ENCODE measurements at places on chromosomes 5 and 9. TPM values are rescaled to one million over a fixed set of nuclear protein-coding genes. Genes with fewer than 3 reads are reported as not detected.

DNA sequence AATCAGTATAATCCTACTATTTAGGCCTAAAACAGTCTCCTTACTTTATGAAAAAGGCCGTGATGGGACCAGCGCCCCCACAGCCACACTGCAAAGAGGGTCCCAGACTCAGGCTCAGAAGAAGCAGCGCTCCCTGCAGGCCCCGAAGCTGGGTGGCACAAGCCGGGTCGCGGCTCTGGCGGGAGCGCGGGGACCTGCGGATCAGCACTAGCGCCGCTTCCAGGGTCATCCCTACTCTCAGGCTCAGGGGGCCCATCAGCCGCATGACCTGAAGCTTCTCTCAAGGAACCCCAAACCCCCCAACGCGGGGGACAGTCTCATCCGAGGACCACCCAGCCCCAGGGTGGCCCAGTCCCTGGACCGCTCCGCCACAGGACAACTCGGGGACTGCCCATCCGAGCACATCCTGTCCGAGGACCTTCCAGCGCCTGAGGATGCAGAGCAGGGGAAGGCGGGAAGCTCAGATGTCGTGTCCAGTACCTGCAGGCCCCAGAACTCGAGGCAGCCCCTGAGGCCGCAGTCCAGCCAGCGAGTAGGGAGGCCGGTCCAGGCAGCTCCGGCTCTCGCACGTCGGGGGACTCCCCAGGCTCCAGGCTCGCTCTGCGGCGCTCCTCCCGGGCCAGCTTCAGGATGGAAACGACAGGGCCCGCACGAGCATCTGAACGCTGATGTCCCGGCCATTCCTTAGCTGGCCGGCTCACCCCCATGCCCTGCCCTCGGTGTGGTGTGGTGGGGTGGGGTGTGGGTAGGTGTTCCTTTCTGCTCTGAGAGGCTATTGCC lies 32.4 kb upstream of the CDK20 start:
- no peak for DNase-seq

DNA sequence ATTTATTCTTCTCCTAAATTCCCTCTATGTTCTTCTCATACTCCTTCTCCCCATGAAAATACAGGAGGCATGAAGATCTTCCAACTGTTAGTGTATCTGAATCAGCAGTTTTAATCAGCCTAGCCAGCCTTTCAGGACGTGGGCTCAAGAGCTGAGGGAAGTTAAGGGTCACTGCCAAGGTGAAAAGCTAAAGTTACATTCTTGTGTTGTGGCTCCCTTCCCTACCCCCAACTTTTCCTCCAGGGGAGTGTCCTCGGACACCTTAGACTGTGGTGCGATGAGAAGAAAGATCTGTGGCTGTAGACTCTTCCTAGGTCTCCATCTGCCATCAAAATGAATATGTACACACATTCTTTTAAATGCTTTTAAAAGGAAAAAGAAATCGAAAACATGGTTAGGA lies 4.2 kb downstream of the DMRT3 start:
- no peak for DNase-seq

- no peak for DNase-seq
Observed at GRCh38 chr5:38728029-38728428, 117.8 kb upstream of the OSMR start.

DNA sequence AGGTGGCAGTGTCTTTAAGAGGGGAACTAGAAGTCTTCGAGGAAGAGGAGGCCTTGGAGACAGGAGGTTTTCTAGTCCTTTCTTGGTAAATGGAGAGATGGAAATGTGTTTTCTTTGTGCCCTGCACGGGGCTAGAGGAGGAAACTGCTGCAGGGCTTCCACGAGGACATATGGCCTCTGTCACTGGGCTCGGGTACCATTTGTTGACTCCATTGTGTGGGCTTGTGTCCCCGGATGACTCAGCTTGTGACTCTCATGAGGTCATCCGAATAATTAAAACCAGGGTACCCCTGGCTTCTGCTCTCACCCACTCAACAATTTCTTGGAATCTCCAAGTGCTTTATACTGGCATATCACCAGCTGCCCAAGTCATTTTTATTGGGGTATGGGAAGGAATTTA lies 261.7 kb downstream of the KIF4B start:
- no peak for DNase-seq

DNA sequence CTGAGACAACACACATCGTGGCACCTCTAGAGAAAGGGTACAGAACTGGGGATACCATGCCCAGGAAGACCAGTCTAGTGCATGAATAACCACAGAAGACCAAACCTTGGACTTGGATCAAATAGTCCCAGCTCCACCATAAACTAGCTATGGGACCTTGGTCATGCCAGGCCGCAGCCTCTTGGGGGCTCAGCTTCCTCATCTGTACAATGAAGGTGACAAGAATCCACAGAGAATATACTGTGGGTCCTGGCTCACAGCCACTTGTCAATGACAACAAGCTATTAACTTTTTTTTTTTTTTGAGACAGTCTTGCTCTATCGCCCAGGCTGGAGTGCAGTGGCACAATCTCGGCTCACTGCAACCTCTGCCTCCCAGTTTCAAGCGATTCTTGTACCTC lies 3.9 kb downstream of the KYAT1 start:
- no peak for DNase-seq

GRCh38 chr5:104540448-104540847 lies 977.9 kb upstream of the NUDT12 start:
- DNase-seq = no peak

DNA sequence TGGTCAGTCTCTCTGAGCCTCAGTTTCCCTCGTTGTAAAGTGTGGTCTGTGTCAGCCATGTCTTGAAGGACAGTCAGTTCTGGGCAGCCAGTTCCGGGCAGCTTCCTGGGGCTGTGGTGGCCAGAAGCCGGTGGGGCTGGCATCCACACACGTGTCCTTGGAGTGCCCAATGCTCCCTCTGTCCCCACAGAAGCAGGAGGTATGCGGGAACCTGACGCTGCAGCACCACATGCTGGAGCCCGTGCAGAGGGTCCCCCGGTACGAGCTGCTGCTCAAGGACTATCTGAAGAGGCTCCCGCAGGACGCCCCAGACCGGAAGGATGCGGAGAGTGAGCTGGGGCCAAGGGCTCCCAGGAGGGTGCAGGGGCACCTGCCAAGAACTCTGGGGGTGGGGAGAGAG lies 48.4 kb upstream of the SUSD3 start:
- DNase-seq = no peak

DNA sequence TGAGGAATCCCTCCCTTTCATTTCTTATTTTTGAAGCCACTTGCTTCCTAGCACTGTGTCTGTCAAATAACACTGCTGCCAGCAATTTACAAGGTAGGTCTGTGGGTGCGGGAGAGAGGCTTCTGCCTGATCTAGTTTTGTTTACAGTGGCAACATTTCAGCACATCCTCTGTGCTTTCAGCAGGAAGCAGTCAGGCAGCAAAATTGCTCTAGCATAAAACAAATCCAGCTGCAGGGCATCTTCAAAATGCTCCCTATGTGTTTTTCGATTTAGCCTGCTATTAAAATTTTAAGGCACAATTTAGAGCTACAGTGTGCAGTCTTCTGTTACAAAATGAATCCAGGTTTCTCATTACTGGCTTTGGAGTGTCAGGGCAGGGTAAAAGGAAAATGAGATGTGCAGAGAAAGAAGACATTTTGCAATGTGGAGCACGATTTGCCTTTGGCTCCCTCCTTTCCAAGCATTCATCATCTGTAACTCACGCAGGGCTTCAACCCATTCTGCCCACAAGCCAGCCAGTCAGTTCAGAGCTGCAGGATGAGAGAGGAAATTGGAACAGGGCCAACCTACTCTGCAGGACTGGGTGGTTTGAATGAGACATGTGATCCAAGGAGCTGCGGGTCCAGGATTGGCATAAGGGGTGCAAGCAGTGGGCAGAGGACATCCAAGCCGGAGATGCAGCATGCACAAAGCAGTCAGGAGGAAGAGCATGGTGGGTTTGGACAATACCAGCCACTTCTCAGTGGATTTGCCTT lies 143.4 kb upstream of the APC start:
- DNase-seq = peak; percentile 43

DNA sequence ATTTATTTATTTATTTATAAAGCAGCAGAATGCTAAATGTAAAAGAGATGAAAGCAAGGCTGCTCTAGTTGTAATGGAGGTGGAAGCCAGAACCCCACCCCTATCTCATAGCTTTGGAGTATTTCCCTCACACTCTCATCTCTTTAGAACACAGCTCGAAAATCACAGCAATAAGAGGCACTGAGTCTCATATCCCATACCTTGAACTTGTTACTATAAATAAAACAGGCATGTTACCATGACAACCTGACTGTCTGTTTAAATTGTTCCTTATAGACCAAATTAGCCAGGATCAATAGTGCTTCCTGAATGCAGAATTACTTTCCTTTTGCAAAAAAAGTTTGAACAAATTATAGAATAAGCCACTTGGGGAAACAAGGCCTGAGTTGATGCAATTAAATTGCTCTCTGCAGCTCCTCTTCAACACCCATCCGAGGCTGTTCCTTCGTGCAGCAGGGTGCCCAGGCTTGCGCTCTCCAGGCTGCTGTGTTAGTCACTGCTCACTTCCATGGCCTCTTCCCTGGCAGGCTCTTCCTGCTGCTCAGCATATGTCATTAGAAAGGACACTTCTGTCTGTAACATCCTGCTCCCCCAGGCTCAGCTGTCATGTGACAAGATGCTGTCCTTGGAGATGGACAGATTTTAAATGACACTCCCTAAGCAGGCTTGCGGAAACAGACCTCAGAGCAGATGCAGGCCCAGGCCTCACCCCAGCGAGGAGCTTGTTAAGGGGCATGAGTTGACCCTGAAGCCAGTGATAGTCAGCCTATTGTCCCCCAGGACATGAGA lies 120.2 kb downstream of the CARTPT start:
- DNase-seq = no peak

DNA sequence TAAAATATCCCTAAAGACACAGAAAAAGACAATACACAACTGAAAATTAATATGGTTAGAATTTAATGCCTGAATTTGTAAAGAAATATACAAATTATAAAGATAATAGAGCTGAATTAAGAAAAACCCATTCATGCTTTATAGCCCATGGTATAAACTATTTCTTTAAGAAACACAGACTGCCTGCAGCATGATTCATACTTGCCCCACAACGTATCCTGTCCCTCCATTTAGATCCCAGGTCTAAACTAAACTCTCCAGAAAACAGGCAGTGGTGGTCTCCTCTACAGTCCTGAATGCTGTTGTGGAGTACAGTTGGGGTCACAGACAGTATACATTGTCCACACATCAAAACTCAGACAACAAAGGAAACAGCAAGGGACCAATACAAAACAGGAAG lies 24.8 kb downstream of the IL6ST start:
- DNase-seq = no peak

DNA sequence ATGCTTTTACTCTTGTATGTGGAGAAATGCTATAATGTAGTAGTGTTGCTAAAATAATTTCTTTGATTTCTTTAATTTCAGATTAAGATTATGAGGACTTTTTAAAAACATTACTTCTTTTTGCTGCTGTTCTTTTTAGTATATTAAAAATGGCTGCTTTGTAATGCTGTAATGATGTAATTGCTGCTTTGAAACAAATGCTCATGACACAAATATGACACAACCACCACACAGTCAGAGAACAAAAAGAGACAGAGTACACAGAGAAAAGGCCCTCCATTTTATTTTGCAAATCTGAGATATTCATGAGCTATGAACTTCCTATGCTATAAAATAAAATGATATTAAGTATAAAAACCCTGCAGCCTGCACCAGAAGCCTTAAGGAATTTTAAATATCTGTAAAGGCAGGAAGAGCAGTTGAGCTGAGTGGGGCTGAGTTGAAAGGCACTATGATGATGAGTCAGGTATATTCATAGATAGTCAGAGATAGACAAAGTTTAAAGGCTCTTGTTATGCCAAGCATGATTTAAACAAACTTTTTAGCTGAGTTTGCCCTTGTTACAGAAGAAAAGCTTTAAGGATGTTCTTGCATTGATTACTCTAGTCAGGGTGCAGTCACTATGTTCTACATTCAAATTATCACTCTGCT lies 5.1 kb upstream of the POU5F2 start:
- DNase-seq = no peak

- no peak for DNase-seq
Observed at GRCh38 chr5:116411101-116411571, 163.5 kb downstream of the SEMA6A start.

GRCh38 chr9:70421272-70422180 lies 7.1 kb upstream of the KLF9 start:
- DNase-seq = no peak

DNA sequence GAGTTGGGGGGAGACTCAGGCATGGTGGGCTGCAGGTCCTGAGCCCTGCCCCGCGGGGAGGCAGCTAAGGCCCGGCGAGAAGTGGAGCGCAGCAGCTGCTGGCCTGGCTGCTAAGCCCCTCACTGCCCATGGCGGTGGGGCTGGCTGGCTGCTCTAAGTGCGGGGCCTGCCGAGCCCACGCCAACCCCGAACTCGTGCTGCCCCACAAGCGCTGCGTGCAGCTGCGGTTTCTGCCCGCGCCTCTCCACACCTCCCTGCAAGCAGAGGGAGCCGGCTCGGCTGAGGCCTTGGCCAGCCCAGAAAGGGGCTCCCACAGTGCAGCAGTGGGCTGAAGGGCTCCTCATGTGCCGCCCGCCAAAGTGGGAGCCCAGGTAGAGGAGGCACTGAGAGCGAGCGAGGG lies 1355.1 kb upstream of the WWC1 start:
- no peak for DNase-seq

- no peak for DNase-seq
Observed at GRCh38 chr5:175813943-175814630, 57.3 kb upstream of the CPLX2 start.

GRCh38 chr5:143793249-143793648 lies 18.7 kb upstream of the HMHB1 start:
- no peak for DNase-seq

DNA sequence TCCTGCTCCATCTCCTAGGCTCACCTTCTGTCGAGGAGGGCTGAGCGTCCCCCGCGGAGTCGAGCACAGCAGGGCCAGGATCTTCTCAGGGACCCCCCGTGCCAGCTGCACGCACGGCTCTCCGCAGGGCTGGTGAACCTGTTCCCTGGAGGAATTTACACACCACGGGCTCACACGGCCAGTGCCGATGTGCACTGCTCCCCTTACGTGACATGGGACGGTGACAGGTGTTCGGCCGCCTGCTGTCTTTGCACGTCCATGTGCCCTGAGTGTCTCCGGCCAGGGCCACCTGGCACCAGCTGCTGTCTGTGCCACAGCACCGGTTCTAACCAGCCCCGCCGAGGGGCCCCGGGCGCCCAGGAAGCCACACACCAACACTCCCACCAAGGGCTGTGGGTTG lies 8.7 kb upstream of the AGPAT2 start:
- no peak for DNase-seq

The ZDHHC11 gene
- 11.1 TPM for polyA plus RNA-seq

The PCDHB11 gene
- 6.0 TPM for polyA plus RNA-seq

The CDKN2B gene
- polyA plus RNA-seq = 0.21 TPM

The COQ4 gene
- 95.2 TPM for polyA plus RNA-seq

The SPINK13 gene
- 0.23 TPM for polyA plus RNA-seq

The SUSD3 gene
- polyA plus RNA-seq = 10.3 TPM

The TSLP gene
- polyA plus RNA-seq = 0.27 TPM

The ARRDC3 gene
- polyA plus RNA-seq = 201 TPM

The GABRA6 gene
- polyA plus RNA-seq = not detected
